Left colon (tissue), 2 donors: ENCODE measurements at places on chromosomes 2 and 18. TPM values are rescaled to one million over a fixed set of nuclear protein-coding genes. Genes with fewer than 3 reads are reported as not detected.

Gene SAG
- not detected for total RNA-seq

Gene CD8A
- 1.6 TPM for total RNA-seq

Gene ACADL
- 0.15 TPM for total RNA-seq

Gene KYNU
- 0.61 TPM for total RNA-seq
